Stimulated activated CD4-positive, alpha-beta T cell treated with anti-CD3 and anti-CD28 coated beads, Interleukin-4, amount 100 ng/mL, for 4 hours (primary cell): ENCODE measurements at places on chromosomes 3 and 15.

DNA sequence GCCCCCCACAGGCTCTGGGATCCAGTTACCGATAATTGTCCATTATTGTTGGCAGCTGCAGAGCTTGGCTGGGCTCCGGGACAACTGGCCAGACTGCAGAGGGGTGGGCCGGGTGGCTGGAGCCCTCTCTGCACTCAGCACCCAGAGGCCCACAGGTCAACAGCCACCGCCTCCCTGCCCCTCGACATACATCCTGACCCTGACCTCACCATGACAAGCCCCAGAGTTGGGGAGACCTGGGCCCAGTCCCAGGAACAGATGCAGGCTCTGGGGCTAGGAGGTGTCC, 22.4 kb downstream of the PTH1R start:
- no peak for DNase-seq

GRCh38 chr3:19543212-19543841, 390.7 kb downstream of the EFHB start:
- DNase-seq = no peak

- DNase-seq = no peak
Observed at GRCh38 chr3:103025880-103026279, 591.1 kb downstream of the ZPLD1 start.

DNA sequence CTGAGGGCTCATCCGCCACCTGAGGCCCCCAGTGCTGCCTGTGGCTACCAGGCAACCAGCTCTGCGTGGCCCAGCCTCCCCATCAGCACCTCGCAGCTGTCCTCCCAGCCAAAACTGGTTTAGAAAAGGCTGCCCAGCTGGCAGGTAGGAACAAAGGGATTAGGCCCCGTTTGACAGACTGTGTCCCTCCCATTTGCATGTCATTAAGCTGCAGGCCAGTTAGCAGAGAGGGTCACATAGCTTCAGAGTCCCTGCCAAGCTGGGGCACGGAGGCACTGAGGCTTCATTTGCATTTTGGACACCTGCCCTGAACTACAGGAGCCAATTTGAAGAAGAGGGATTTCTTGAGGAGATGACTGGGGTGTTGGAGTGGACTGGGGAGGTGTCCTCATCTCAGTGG, 177.9 kb downstream of the TLE3 start:
- no peak for DNase-seq

GRCh38 chr3:129230311-129231019, 18.9 kb upstream of the COPG1 start:
- DNase-seq = peak; percentile 21

DNA sequence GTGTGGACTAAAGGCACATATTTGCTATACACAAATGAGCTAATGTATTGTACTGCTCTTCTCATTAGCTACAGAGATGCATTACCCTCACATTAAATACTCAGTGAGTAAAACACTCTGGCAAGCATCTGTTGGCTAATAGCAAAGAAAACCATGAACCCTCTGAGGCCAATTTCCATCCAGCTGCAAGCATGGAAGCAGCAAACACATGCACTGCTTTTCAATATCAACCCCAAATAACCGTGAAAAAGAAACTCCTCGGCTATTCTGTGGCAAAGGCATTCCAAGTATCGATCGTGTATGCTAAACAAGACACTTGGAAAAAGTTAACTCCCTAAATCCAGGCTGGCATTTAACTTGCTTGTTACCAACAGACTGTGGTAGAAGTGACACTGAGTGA, 67.0 kb downstream of the PEAK1 start:
- DNase-seq = no peak

DNA sequence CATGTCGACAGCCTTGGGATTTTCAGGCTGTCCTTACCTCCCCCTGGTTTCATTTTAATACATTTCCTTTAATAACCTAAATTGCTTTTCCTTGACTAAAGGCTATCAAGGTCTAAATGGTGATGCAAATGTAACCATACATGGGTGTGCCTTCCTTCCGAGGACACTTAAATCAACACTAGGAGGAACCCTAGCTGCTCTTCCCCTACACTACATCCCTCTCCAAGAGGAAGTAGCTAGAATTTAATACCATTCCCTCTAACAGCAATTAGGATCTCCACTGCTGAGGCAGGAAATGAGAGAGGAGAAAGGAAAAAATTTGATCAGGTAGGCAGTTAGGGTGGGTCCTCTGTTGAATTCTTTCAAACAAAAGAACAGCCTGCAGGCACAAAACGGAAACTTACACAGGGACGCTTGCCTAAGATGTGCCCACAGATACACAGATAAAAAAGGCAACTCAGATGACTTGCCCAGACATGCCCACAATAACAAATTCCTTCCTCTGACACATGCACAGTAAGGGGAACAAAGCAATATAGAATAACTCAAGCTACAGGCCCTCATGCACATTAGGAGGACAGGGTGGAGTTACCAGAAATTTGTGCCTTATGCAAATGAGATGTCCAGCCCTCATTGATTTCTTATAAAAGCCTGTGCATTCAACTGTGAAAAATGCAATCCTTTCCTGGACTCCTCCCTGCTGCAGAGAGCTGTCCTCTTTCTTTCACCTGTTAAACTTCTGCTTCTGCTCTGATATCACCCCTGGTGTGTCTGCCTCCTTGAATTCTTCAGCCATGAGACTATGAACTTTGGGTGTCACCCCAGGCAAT, 1024.4 kb upstream of the CADM2 start:
- DNase-seq = no peak

GRCh38 chr3:161822291-161822690, 325.7 kb downstream of the OTOL1 start:
- DNase-seq = no peak

DNA sequence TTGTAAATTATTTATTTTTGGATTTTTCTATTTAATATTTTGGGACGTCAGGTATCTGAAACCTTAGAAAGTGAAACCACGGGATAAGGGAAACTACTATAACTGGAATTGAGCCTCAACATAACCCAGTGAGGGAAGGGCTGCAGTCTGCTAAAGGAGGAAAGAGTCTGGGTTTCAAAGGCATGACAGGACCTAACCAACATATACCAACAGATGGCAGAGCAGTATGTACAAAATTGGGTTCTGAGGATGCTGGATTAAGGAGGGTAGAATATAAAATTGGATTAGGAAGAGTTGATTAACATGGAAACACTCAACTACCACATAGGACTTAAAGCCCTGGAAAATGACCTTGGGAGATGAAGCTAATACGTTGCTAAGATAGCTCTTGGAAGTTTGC, 603.5 kb downstream of the MECOM start:
- no peak for DNase-seq

- DNase-seq = no peak
Observed at GRCh38 chr15:33182278-33182905, 12.1 kb downstream of the FMN1 start.

DNA sequence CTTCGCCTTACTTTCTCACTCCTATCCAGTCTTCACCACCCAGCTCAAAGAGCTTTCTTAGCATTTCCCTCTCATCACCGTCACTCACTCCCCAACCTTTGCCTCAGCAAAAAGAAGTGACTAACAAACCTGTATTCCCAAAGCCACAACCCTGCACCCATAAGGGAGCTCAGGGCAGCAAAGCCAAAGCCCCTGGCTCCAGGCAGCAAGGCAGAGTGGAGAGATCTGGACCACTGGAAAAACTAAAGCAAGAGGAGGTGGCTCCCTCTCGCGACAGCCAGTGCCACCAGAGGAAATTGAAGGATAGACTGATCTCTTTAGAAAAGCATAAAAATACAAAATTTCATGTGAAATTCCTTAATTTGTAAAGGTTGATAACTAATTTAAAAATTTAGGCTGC, 25.1 kb upstream of the CDCP1 start:
- DNase-seq = no peak

DNA sequence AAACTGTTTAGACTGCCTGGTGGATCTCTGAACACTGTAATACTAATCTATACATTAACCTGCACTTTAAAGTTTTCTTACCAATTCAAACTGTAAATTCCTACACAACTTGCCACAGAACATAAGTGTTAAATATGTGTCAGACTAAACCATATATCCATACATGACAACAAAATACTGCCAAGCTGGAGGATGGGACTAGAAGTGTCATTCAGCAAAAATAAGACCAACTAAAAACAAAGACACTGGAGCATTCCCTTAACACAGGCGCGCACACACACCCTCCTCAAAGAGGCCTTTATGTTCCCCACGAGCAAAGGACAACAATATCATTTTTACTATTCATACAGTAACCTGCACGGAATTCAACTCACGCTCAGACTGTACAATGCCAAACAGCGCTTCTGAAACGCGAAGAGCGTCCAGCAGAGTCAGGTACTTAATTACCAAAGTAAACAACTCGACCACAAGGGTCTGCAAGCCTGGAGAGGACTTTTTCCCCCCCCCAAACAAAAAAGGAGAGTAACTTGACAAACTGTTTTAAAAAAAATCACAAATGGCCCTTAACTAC, 1.1 kb downstream of the DCUN1D1 start:
- no peak for DNase-seq

DNA sequence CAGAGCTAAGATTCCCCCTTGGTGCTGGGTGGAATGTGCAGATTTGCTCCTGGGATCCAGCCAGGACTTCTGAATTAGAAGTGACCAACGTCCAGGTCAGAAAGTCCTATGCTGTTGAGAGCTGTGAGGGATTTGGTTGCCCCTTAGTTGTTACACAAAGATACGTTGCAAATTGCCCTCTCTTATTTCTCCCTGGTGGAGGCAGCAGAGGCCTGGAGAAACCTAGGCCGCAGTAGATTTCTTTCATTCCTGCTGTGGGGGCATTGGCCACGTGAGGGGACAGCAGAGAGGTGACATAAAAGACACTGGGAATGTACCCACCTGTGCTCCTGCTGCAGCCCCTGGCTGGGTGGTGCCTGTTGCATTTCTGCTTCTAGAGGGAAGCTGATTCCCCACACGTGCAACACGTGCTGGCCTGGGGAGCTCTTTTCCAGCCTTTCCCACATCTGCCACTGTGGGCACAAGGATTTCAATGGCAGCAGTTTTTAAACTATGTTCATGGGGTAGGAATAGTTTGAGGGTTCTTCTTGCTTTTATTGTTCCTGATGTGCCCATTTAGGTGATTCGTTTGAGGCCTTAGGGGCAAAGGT, 65.7 kb downstream of the SYNM start:
- no peak for DNase-seq

DNA sequence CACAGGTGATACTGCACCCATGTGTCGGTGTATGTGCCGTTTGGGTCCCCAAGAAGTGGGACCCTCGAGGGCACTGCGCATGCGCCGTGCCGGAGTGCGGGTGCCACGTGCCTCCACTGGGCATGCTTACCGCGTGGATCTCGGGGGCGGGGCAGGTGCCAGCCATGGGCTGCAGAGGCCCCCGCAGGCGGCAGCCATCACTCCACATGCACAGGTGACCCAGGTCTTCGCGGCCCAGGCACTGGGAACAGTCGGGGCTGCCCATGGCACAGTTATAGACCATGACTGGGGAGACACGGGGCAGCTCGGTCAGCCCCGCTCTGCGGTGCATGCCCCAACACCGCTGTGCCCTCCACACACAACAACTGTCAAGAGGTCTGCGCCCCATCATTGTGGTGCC, 31.2 kb downstream of the H1-8 start:
- DNase-seq = no peak

GRCh38 chr15:58065445-58066041, at the start of gene ALDH1A2:
TSS of gene ALDH1A2 (minus strand) at chr15:58065711. CDS start at chr15:58065650, 61 bp downstream.
- DNase-seq = no peak

DNA sequence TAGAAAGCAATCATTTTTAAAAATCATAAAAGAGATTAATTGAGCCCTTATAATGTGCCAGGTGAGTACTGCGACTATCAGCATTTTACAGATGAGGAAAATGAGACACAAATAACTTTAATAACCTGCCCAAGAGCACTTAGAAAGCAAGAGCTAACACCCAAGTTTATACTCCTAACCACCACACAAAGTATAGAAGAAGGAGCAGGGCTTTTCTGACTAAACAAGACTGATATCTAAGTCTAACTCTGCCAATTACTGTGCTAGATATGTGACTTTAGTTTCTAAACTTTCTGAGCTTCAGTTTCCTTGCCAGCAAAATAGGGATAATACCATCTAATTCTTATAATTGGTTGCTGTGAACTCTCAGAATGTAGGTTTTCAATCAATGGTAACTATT, 47.7 kb downstream of the TNIK start:
- DNase-seq = no peak

DNA sequence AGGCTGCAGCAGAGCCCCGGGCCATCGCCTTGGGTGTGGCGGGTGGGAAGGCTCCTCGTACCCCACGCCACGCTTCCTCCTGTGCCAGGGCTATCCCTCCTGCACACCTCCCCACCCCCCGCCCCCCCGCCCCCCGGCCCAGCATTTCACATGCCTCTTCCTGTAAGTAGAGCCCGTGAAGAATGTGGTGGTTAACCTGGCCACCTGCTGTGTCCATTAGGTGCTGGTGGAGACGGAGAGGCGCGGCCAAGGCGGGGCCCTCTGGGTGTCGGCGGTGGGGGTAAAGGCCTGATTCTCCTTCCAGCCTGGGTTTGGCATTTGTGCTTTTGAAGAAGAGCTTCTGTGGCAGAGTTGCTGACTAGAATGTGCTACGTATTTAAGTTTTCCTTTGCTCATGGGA, 127.8 kb downstream of the CHDH start:
- DNase-seq = no peak

DNA sequence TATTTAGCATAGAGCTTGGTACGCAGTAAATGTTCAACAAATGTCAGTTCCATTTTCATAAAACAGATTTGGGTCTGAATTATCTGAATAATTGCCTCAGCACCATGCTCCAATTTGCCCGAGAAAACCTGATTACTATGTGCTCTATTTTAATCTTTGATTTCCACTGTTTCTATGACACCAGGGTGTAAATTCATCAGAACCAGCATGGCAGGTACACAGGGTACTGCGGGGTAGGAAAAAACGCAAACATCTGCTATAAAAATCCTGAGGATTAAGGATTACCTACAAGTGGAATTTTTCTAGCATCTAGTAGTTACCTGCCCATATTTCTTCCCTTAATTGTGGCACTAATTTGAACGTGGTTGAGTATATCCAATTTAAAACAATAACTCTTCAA, 70.3 kb downstream of the RAD18 start:
- DNase-seq = no peak

- no peak for DNase-seq
Observed at GRCh38 chr3:57283334-57283733, 9.2 kb downstream of the ASB14 start.

GRCh38 chr3:64141476-64141875, 83.8 kb downstream of the PRICKLE2 start:
- DNase-seq = no peak

DNA sequence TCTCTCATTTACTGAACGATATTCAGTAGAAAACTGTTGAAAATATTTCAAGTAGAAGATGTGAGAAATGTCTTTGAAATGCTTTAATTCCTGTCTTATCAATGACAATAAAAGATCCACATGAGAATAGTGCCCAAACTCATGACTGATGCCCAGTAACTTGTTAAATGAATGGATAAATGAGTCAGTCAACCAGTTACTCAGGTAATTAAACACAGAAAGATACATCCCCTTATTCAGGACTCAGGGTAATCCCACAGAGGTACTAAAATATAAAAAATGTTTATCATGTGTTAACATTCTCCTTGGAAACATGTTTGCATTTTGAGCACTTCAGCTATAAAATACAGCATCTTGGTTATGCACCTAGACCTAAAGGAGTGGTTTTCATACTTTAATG, 169.5 kb downstream of the MBNL1 start:
- no peak for DNase-seq

GRCh38 chr15:51732646-51733045, 4.8 kb downstream of the LYSMD2 start:
- DNase-seq = no peak

GRCh38 chr3:48026951-48027908, 11.0 kb upstream of the MAP4 start:
- DNase-seq = no peak

- DNase-seq = no peak
Observed at GRCh38 chr3:109897734-109898133, 560.4 kb upstream of the DPPA4 start.

- no peak for DNase-seq
Observed at GRCh38 chr3:22582266-22582665, 620.9 kb upstream of the UBE2E2 start.
